ENCODE measurements at places on chromosomes 7 and 10.

DNA sequence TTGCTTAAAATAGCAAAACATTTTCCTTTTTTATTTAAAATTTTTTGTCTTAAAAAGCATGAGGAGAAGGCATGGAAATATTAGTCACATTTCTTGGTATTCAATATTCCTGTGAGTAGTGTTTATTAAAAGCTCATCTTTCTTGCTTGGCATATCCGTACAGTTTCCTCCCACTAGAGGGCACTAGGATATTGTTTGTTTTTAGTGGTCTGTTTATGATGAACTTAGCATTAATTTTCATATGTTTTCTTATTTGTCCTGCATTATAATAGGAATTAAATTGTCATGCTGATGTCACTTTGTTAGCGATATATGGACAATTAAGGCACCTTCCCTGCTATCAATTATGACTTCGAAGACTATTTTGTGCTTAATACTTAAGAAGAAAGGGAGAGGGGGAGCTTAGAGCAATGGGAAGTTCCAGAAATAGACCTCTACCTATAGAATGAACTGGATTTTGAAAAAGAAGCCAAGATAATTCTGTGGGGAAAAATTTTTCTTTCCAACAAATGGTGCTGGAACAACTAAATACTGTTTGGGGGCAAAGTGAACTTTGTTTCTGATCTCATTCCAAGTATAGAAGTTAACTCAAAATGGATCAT is 91.0 kb upstream of the STRIP2 start:
- DNase-seq: peak; percentile 56

DNA sequence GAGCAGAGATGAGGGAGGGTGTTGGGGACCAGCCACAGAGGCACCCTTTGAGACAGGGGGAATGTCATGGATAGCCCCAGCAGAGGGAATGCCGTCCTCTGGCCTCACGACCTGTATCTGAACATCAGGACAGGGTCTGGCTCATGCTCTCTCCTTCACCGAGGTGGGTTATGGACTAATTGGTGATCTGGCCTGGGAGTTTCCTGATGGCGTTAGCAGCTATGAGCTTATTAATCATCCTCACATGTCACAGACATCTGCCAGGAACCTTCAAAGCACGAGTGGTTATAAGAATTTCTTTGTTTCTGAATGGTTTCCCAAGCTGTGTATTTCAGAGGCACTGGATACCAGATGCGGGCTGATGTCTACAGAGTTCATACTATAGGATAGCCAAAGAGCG is 6.9 kb downstream of the CPA4 start:
- no peak for DNase-seq

- DNase-seq: no peak
These were observed 113.5 kb downstream of the KLF6 start for GRCh38 chr10:3671386-3671955.

- DNase-seq: peak; percentile 81
These were observed 190.2 kb downstream of the RAMP3 start for GRCh38 chr7:45347804-45348203.

DNA sequence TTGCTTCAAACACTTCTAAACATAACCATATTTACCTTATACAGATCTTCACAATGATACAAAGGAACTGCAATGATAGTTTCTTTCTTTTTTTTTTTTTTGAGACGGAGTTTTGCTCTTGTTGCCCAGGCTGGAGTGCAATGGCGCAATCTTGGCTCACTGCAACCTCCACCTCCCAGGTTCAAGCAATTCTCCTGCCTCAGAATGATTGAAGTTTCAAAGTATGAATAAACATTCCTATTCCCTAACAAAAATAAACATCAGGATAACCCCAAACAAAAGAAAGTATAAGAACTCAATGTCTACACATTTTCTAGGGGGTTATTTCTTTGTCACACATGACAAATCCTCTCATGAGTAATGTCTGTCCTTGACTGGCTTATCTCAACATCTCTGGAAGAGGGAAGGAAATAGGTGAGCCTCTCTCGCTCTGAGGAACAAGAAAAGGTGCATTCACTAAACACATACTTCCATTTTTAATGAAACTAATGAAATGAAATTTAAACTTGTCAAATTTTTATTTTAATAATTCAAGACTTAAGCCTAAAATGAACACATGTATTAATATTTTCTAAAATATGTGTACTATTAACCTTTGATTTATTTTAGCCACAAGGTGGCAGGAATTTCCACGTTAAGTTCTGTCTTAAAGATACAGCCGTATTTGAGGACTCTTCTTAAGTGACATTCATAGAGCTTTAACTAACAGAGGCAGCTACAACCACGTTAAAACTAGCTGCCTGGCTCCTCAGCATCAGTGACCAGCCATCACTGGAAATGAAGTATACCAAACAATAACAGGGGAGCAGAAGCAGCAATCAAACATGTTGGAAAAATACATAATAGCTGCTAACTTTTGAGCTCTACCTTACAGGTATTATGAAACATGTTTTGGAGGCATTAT is 58.3 kb downstream of the MALSU1 start:
- DNase-seq: no peak

DNA sequence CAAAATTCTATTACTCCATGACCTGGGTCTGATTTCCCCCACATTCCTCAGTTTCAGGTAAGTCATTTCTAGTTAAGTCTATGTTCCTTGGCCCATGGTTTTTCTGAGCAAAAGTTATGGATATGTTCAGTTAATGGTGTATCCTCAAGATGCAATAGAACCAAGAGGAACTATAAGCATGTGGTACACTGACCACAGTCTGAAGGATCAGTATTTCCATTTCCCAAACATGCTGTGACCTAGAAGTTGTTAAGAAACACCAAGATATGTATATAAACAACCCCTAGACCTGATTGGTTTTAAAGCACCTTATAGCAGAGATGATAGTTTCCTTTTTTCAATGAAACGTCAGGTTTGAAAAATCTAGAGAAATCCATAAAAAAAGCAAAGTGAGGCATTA is 94.2 kb upstream of the ABCB5 start:
- no peak for DNase-seq

- no peak for DNase-seq
These were observed 126.7 kb upstream of the CALN1 start for GRCh38 chr7:72538856-72539255.

DNA sequence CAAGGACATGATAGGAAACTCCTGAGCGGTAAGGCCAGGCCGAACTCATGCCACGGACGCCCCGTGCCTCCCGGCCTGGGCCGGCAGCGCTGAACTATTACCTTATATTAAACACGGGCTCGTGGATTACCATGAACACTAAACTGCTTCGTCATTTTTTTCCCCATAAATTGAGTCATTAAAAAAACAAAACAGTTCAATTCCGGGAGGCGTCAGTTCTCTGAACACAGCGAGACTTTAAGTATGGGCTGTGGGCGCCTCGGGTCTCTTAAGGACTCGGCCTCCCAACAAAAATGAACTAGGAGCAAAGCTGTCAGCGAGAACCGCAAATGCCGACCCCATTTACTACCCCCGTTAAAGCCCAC is 519 bp downstream of the PITRM1 start:
- DNase-seq: peak; percentile 39

GRCh38 chr10:69241575-69241974 is 21.4 kb downstream of the HKDC1 start:
- DNase-seq: peak; percentile 39

DNA sequence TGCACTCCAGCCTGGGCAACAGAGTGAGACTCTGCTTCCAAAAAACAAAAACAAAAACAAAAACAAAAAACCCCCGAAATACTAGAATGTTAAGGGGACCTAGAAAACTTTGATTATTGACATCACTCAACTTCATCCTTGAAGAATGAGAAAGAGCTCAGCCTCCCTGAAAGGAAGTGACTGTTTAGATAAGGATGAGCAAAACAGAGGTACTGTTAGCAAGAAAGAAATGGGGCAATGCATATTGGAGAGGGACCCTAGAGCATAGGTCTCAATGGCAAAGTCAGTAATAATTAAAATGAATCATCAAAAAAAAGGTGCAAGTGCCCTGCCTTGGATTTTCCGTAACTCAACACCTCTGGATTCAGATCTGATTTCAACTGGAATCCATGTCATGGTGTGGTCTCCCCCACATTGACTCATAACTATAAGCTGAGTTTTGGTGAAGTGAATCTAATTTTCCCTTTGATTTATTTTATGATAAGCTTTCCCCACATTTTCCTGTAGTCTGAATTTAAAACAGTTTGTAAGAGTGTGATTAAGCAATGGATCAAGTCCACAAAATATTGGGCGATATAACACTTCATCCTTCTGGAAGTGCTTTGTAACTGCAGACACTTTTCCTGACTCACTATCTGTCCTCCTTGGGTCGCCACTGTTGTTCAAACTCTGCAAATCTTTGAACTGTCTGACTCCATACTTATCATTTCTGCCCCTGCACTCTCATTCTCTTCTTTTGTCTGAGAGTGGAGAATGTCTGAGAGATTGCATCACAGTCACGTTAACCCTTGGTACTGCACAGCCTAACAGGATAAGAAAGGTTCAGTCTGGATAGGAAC is 224.8 kb upstream of the LYZL1 start:
- DNase-seq: peak; percentile 12

DNA sequence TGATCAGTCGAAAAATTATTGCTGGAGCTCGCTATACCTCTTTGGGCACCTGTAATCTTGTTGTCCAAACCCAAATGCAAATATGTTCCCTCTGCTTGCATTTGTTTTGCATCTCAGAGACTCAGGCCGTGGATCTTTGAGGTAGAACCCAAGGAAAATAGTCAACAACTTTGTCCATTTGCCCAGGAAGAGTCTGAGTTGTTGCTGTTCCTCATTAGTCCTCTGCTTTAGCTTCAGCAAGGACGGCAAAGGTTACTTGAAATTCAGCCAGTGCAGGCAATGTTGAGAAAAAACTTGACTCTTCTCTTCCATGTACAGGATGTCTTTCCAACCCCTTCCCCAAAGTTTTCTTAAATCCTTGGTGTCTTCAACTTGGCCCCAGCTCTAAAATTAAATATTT is 45.8 kb downstream of the PDK4 start:
- DNase-seq: no peak

DNA sequence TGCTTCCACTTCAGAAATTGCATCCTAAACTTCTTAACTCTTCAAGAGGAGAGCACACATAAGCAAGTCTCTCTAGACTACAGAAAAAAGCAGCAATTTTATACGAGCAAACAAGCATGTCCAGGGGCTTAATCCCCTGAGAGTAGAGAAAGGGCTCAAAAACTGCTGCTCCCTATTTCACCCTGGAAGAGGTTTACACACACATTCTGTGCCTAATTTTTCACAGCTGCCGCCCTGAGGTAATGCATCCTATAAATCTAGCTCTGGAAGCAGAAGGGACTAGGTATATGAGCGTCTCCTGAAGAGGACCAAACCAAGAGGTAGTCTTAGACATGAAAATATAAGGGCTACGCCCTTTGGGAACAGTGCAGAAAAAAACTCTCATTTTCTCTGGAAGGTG is 73.1 kb downstream of the CRPPA start:
- no peak for DNase-seq

- no peak for DNase-seq
These were observed 145.0 kb downstream of the WDR37 start for GRCh38 chr10:1200866-1201807.

DNA sequence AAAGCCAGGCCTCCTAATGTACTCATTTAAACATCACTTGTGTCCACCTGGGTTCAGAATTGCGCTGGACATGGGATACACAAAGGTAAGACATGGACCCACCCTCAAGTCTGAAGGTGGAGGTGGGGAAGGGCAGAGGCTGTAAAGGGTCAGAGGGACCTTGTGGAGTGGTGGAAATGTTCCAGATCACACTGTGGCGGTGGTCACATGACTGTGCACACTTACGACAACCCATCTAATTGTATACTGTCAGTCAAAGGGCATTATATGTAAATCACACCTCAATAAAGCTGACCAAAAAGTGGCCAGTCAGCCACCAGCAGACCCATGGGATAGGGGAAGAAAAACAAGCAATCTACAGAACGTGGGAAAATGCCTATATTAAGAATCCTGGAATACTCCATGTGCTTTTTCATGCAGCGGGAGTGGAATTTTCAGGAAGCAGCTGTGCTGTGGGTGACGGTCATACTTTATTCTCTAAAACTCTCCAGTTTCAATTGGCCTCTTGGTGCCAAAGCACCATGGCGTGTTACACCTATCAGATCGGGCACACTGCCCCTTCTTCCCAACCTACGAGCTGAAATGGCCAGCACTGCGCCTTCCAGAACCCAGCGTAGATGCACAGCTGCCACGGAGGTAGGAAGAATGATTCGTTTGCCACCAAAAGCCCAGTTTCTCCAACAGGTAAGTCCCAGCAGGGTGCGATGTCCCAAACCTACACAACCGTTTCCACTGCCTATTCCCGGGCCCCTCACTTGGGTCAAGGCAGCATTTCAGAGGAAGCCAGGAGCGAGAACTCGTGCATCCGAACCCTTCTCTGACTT is 69.8 kb downstream of the PRKAG2 start:
- DNase-seq: no peak

DNA sequence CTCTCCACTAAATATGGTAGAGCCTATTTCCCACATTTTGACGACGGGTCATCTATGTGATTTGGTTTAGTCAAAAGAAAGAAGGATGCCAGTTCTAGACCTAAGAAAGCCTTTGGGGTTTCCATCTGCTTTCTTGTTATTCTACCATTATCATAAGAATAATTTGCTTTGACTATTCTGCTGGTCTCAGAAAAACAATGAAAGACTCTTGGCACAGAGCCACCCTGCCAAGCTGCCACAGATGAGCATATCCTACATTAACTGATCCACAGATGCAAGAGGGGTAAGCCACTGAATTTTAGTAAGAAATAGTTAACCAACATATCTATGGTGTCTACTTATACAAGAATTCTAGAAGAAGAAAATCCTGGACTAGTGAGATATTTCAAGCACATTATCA is 158.6 kb upstream of the MAGI2 start:
- no peak for DNase-seq

GRCh38 chr7:135109976-135110375 is 37.9 kb upstream of the TMEM140 start:
- no peak for DNase-seq

DNA sequence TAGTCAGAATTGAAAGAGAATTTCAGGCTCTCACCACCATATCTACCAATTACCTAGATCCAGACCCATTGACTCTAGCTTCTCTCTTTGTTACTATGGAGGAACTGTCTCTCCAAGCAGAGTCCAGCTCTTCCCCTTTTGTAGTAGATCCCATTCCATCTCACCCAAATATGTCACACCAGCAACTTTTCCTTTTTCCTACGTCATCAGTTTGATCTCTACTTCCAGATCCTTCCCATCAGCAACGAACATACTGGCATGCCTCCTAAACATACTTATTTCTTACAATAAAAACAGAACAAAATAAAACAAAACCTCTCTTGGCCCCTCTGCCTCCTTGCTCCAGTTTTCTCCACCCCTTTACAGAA is 5.9 kb upstream of the CALU start:
- no peak for DNase-seq

DNA sequence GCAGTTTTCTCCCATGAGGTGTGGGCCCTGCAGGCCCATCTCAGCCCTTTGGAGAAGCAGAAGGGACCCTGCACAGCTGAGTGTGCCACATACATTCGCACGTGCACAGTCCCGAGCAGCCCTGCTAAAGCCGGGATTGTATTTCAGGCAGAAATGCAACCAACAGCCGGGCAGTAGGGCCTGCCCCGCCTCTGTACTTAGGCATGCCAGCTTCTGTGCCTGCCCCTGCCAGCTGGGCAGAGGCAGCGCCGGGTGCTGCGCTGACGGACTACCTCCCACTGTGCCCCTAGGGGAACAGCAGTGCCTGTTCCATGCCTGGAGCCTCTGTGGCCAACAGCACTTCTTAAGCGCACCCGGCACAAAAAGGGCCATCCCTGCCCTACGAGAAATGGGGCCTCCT is 170.3 kb downstream of the NEURL1 start:
- peak; percentile 47 for DNase-seq
